AG08396 (cell line): ENCODE measurements at places on chromosomes 4 and X.

- no peak for DNase-seq
Observed at GRCh38 chr4:149723065-149723464, 92.6 kb downstream of the IQCM start.

GRCh38 chr4:4362991-4363697, 23.8 kb upstream of the NSG1 start:
- DNase-seq = no peak

- DNase-seq = no peak
Observed at GRCh38 chrX:42422961-42423360, 355.0 kb downstream of the PPP1R2C start.

DNA sequence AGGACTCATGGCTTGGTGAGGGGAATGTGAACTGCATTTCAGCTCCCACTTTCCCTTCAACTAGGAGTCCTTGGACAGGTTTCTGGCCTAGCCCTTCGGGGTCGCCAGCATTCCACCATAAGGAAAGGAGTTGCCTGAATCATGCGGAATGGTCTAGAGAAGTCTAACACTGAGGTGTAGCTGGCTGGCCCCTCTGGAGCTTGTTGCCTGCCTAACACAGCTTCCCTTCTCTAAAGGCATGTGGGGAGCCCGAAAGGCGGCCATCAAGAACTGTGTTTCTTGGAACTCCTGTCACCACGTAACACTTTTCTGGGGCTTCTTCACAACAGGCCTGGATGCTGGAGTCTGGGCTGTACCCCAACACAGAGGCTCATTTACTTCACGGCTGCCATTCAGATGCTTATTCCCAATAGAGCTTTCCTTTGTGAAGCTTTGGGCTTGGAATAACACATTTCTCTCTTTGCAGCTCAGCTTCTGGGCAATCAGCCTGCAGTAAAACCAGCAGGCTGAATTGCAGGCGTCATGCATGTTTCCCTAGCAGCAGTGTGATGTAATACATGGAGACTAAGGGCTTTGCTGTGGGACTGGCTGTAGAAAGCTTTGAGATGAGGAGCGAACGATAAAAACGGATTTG, 5.4 kb downstream of the GABRQ start:
- DNase-seq = no peak

DNA sequence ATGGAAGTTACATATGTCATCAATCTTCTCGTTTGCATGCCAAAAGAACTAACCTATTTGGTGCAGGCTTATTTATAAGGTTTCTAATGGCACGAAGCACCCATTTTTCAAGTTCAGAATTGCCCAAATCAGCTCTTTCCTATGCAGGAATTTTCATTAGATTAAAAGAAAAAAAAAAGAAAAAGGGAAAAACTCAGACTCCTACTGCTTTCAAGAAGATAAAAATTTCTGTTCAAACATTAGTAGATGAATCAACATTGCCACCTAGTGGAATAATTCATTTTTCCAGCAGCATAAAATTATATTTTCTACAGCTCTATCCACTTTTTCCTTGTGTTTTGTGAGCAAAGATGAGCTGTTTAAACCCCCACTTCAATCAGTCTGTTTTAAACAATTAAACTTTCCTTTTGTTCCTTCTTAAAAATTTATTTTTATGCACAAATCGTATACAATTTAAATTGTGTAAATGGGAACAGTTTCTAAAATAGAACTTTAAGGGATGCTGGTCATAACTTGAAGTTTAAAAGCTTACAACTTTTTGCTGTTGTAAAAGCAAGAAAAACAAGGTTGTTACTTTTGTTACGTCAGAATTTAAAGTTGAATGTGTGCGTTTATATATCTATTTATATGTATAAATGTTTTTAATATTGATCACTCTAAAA, 309.9 kb downstream of the ARAP2 start:
- peak; percentile 3 for DNase-seq

DNA sequence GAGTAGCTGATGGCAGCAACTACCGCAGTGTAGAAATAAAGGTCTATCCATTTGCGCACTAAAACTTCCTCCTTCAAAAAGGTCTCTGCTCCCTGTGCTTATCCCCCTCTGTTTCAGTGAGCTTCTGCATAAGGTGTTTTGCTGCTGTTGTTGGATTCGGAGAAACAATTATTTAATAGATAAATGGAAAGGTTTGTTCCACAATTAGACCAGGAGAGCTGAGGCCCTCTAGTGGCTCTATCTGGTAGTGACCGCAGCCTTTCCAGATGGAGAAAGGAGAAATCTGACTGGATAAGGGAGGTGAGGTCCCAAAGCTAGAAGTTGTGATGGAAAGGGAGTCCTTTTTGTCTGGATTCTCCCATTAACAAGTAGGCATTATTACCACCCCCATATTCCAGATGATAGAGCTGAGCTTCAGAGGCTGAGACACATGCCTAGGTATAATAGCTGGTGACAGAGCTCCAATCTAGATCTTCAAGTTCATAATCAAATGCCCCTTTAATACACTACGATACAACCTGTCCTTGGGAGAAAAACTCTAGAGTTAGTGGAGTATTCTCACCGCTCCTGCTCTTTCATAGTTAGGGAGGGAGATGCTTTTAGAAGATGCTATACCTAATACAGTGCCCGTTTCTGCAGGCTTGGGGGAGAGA, 5.1 kb upstream of the GABRQ start:
- DNase-seq = peak; percentile 47

GRCh38 chr4:168485156-168485910, 5.0 kb upstream of the DDX60L start:
- DNase-seq = no peak

- DNase-seq = peak; percentile 17
Observed at GRCh38 chr4:47913861-47914219, 543 bp downstream of the NFXL1 start.

DNA sequence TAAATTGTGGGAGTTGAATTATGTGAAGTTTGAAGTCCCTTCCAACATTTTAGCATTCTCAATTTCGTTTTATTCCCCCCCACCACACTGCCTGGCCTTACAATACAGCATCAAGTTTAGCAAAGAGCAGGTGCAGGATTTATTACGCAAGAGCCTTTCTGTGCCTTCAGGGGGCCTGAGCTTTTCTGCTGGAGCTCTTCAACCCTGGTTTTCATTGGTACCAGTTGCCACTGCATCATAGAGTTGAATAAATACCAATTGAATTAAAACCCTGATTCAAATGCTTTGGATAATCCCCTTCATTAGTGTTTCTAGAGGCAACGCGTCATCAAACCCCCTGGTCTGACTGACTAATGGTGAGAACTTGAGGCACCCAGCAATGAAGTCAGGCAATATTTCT, 43.6 kb upstream of the KIT start:
- DNase-seq = no peak

DNA sequence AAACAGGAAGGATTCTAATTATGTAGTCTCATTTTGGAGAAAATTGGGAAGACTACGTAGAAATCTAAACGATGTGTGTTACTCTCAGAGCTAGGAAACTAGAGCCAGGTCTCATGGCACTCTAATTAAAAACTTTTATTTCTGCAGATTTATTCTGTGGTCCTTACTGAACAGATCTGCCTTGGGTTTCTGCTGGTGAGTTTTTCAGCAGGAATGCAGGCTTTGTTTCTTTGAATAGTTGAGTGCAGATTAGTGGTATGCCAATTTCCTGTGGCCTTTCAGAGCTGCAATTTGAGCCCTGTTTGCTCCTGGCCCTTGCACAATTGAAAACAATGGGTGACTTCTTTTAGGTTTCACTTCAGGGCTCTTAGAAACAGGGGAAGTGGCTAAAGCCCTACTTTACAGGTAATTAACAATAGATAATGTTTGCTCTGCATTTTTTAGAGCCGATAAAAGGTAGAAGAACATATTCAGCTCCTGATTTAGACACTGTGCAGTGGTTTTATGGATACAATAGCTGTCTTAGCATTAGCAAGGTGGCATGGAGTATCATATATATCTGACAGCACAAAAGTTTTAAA, 21.8 kb downstream of the SPRY1 start:
- DNase-seq = peak; percentile 83

DNA sequence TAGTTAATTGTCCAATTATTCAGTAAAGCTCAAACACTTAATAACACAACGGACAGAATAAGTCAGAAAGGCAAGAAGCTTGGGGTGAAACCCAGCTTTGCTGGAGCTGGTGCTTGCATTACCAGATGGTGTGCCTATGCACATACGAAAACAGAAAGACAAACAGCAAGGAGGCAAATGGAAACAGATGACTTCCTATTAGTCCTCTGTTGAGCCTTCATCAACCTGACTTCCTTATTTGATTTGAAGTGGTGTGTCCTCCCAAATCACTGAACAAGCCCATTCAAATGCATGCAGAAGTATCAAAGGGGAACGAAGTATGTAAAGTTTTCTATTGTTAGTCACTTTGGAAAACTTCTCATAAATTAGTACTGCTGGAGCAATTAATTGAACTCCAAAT, 166.2 kb downstream of the ATP10D start:
- DNase-seq = no peak

DNA sequence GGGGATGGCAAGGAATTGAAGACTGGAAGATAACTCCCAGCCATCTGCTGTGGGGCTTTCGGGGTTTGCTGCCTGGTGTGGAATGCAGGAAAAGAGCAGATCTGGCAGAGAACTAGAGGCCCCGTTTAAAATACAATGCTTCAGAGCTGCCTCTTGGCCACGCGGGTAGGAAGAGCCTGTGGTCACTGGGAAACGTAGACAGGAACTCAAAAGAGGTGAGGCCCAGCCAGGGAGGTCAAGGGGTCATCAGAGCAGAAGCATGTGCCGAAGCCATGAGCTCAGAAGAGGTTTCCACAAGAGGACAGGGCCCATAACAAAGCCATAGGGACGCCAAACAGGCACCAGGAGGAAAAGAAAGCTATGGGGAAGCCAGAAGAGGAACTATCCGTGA, 14.5 kb upstream of the STS start:
- no peak for DNase-seq

- DNase-seq = peak; percentile 75
Observed at GRCh38 chr4:41360214-41360920, 103.6 kb downstream of the UCHL1 start.

- no peak for DNase-seq
Observed at GRCh38 chrX:154829926-154830442, 4.5 kb downstream of the SMIM9 start.

DNA sequence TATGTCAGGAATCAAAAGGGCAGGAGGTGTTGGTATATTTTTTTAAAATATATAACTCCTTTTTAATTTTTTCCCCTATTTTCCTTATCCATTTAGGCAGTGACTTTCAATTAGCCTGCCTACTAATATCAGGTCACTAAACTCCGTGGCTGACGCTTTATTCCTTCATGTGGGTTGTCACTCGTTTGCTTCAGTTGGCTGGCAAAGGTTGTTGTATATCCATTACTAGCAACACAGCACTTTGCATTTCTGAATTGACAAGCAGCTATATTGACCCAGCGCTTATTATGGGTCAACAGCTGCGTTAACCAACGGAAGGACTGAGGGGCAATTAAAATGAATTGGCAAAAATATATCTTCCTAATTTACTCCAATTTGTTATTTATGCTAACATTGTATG, 87.7 kb downstream of the ARX start:
- DNase-seq = no peak

GRCh38 chr4:7727749-7728148, 211.9 kb downstream of the AFAP1 start:
- DNase-seq = peak; percentile 43

- DNase-seq = no peak
Observed at GRCh38 chr4:165449333-165449732, 70.5 kb downstream of the CPE start.

GRCh38 chr4:142703694-142704309, 142.3 kb downstream of the INPP4B start:
- DNase-seq = no peak

DNA sequence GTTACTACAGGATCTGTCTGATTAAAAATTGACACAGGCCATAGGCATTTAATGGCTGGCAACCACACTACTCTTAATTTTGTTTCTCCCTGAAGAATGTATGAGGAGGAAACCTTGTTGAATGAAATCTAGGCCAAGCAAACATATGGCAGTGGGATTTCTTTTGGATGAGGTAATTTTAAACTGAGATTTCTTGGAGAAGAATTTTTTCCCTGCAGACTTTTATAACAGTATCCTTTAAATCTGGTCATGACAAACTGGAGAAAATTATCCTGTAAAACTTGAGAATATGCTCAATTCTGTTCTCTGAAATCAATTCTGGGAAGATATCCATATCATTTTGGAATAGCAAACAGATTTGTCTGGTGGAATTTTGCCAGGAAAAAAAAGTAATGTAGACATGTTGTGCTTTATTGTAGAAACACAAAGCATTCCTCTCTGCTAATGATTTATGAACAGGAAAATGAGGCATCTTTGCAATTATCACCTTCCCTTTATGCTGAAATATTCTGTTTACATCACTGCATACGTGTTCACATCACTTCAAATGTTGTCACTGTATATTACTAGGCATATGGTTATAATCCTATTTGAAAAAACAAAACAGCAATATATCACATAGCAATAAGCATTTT, 108.3 kb upstream of the ARSJ start:
- DNase-seq = peak; percentile 29

DNA sequence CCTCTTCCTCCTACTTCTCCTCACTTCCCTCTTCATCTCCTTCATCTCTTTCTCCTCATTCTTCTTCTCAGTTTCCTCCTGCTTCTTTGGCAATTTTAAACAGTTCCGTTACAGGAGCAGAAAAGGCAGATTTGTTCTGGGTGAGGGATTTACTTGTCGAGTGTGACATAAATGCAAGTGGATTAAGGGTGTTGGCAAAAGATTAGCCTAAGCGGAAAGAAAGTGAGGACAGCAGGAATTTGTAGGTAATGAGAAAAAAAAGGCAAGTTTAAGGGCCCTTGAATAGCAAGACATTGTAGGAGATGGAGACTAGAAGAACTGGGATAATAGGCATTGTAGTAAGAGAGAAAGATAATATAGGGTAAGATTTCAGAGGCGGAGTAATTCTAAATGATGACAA, 841.6 kb downstream of the RAPGEF2 start:
- no peak for DNase-seq

GRCh38 chrX:3293251-3293650, 53.2 kb downstream of the MXRA5 start:
- DNase-seq = no peak

DNA sequence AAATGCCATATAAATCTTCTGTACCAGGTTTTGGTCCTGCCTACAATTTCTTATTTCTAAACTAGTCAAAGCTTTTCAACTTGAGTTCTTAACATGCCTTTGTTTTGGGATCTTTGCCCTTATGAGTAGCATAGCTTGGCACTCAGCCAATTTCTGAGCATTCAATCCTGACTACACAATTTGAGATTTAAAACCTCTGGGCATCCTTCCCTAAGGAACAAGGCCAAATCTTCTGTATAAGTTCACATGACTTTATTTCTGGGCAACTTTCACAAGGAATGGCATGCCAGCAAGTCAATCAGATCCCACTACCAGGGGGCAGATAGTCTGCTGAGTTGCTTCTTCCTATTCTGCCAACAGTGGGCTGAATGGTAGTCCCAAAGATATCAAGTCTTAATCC, 254.2 kb downstream of the ADAMTS3 start:
- peak; percentile 5 for DNase-seq

DNA sequence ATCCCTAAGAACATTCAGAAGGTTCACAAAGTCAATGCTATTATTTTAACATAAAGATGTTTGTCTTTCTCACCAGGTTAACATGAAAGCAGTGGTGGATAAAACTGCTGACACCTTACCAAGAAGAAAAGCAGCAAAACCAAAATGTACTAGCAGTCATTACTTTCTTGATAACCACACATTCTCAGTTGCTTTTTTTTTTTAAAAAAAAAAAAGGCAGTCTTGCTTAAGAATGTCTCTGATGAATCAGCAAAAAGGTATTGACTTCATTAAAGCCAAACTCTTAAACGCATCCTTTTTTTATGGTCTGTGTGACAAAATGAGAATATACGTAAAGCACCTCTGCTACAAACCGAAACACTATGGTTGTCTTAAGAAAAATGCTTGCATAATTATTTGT, 31.9 kb downstream of the CDKL2 start:
- DNase-seq = peak; percentile 11
